ENCODE measurements at places on chromosomes 2 and 18. TPM values are rescaled to one million over a fixed set of nuclear protein-coding genes. Genes with fewer than 3 reads are reported as not detected.

Gene FHOD3
- 46.9 TPM for total RNA-seq

Gene NT5C1B
- total RNA-seq = not detected

Gene PROKR1
- 0.82 TPM for total RNA-seq

GRCh38 chr2:47029737-47030524 is 114.3 kb upstream of the MCFD2 start:
- DNase-seq = no peak

GRCh38 chr2:169476459-169476858 is 2.8 kb upstream of the BBS5 start:
- no peak for DNase-seq

DNA sequence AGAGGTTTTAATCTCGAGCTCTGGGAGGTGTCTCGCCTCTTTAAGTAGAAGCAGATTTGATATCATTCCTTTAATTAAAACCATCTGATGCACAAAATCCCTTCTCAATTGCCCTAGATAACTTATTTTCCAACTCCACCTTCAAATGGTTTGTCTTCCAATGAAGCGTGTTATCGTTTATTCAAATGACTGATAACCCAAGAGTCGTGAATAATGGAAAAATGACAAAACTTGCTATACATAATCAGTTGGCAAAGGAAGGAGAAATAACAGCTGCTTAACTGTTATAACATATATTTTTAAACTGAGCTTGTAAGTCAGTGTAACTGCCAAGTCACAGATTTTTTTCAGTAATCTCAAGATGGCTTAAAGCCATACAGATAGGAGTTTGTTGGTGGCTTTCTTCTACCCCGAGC is 144.6 kb downstream of the QPCT start:
- no peak for DNase-seq

DNA sequence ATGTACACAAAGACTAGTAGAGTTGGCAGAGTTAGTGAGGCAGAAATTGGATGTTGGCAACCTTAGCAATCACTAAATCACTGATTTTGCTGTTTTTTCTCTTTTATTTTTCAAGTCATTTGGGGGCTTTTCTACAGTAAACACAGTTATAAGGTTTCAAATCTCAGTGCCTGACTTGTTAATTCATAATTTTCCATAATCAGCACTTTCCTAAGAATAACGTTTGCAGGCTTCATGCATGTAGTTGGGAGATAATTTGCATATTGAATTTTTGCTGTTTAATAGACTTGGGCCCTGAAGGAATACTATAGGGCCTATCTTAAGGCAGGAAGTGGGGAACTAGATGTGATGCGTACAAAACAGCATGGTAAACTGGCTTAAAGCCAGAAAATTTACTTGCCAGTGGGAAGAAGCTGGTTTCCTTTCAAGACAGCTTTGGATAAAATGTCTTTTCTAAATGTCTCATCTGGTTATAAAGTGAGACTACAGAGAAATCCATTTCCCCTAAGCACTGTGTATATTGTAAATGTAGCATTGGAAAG is 127.2 kb upstream of the SMIM21 start:
- DNase-seq = no peak

GRCh38 chr2:215347878-215348277 is 36.0 kb downstream of the ATIC start:
- DNase-seq = no peak

GRCh38 chr2:64405581-64406406 is 48.2 kb upstream of the LGALSL start:
- DNase-seq = no peak

DNA sequence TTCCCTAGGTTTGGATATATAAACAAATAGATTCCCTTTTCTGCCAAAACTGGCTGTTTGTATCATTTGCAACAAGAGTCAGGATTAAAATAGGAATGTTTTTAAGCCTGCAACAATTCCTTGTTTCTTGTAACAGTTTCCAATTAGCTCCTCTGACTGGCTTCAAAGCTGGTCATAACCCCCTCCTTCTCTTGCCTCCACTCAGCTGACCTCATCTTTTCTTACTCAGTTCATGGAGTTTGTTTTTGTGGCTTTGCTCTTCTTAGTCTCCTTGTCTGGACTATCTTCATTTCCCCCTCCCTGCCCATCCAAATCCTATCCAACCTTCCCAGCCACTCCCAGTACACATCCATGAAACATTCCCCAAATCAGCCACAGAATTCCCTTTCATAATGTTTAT is 14.3 kb upstream of the RAPH1 start:
- no peak for DNase-seq

DNA sequence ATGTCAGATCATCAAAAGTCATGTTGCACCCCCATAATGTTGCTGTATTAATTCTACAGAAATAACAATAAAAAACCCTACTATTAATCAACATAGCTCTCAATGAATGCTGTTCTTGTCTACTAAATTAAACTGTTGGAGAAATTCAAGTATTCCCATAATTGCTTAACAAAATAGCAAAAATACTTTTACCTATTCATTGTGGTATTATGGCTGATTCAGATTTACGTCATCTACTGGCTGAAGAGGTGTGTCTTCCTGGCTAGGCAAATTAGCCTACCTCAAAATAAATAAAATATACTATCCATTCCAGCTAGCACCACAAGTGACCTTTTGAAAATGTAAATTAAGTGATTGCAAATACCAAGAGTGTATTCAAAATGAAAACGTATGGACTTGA is 249.4 kb downstream of the MEIS1 start:
- DNase-seq = no peak

DNA sequence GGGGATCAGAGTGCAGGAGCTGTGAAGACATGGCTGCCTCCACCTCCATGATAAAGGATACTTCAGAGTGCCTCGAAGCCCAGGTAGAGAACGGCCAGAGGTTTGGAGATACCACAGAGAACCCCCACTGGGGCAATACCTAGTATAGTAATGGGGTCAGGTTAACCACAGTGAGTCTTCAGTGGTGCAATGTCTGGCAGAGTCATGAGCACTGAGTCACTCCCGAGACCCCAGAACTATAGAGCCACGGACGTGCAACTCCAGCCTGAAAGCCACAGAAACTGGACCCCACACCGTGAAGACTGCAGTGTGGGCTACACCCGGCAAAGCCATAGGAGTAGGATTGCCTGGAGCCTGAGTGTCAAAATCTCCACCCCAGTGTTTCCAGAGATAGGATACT is 746.6 kb downstream of the CBLN2 start:
- no peak for DNase-seq

All from frontal cortex (tissue), 4 donors.